Dermis lymphatic vessel endothelial cell (primary cell): ENCODE measurements at places on chromosomes 6 and 20. TPM values are rescaled to one million over a fixed set of nuclear protein-coding genes. Genes with fewer than 3 reads are reported as not detected.

PDE10A gene
- total RNA-seq = 9.0 and 9.9 TPM in 2 replicates

DNPH1 gene
- total RNA-seq = 44.8 and 59.2 TPM in 2 replicates

RAET1L gene
- total RNA-seq = not detected in 2 replicates

ZSCAN9 gene
- 6.0 and 8.5 TPM in 2 replicates for total RNA-seq

ELOVL2 gene
- total RNA-seq = under 0.01 TPM in 1 of 2 replicates, not detected in the other

GMDS gene
- total RNA-seq = 6.4 and 9.5 TPM in 2 replicates

IL17A gene
- not detected in 2 replicates for total RNA-seq

FAM217B gene
- 3.3 and 3.4 TPM in 2 replicates for total RNA-seq

MMP24 gene
- total RNA-seq = 0.09 and 0.11 TPM in 2 replicates
